Aorta (tissue), 5 donors: ENCODE measurements at places on chromosomes 7 and 10. TPM values are rescaled to one million over a fixed set of nuclear protein-coding genes. Genes with fewer than 3 reads are reported as not detected.

DNA sequence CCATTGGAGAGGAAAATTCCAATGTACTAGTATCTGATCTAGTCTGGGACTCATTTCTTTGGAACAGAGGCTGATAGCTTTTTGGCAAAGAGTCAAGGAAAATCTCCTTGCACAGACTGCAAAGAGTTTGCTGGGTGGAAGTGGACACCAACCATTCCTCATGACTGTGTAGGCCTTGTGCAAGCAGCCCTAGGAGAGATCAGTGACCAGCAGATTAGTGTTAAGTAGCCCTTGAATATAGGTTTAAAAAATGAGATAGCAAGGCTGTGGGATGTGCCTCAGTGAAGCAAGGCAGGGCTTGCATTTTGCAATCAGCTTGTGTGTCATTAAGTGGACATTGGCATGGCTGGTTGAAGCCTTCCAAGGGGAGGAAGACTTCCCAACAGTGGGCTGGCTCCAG lies 341.6 kb downstream of the PLXNA4 start:
- DNase-seq, result no peak

- no peak for DNase-seq
Measured at GRCh38 chr10:35425595-35425994, 89.3 kb downstream of the CCNY start.

DNA sequence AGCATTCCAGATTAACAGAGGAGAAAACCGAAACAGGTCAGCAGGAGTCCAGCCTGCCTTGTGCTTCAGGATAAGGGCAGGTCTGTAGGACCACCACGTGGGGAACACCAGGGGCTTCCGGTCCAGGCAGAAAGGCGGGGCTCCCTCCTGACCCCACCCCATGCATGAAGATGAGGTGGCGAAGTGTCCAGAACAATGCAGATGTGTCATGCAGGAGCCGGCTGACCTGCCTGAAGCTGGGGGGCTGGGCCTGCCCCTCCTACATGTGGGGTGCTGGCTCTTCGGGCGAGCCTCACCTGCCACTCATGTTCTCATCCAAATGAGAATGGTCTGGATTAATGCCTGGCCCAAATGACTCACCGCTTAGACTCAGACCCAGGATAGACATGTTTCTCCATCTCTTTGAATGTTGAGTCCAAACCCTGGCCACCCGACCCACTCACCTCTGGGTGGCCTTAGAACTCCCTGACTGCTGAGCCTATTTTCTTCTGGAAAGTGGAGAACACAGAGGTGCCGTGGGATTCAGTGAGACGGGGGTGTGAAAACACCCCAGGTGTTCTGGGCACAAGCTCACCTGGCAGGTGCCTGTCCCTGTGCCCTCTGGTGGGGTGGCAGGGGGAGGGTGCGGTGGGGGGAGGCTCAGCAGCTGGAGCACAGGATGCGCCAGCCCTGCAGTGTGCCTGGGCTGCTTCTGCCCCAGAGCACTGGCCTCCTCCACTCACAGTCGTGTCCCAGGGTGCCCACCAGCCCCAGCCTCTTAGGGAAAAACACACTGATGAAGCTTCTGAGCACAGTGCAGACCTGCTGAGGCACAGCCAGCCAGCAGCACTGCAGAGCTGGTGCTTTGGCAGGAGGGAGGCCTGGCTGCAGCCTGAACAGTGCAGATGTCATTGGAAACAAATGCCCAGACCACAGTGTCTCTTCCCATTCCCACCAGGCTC lies 55.2 kb upstream of the GDF10 start:
- no peak for DNase-seq

- DNase-seq, result no peak
Measured at GRCh38 chr10:72610466-72610865, 15.4 kb downstream of the MICU1 start.

DNA sequence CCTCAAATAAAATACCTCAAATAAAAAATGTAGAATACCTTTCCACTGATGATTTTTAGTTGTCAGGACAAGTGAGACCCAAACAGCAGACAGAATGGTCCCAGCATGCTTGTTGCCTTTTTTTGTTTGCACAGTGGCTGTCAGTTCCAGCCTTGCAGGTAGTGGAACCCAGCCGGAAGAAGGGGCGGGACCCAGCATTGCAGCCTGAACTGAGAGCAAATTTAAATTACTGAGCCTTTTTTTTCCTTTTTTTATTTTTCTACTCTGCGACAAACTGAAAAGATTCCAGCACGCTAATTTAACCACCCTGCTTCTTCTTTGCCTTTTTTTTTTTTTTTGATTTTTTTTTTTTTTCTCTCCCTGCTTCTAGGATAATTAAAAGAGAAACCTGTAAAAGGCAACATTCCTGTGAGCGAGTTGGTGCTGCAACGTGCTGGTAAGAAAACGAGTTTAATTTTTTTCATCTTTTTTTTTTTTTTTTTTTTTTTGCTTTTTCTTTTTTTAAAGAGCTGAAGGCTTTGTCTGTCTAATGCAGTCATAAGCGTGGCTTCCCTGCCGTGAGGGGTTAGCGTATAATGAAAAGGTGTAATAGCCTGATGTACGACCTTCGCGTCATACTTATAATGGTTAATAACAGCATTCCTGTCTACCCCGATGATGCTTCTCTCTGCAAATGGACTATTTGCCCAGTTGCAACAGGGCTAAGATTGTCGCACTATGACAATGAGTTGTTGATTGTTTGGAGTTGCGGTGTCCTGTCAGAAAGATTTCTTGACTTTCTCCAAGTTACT lies 555.3 kb upstream of the CELF2 start:
- DNase-seq, result no peak

- DNase-seq, result no peak
Measured at GRCh38 chr7:43749383-43749940, 9.0 kb upstream of the BLVRA start.

- DNase-seq, result peak; percentile 86
Measured at GRCh38 chr10:87861566-87861952, 1.8 kb downstream of the KLLN start.

GRCh38 chr10:100186253-100187212 lies 704 bp upstream of the ERLIN1 start:
- DNase-seq, result no peak

- no peak for DNase-seq
Measured at GRCh38 chr7:1059200-1060091, 15.1 kb downstream of the GPR146 start.

DNA sequence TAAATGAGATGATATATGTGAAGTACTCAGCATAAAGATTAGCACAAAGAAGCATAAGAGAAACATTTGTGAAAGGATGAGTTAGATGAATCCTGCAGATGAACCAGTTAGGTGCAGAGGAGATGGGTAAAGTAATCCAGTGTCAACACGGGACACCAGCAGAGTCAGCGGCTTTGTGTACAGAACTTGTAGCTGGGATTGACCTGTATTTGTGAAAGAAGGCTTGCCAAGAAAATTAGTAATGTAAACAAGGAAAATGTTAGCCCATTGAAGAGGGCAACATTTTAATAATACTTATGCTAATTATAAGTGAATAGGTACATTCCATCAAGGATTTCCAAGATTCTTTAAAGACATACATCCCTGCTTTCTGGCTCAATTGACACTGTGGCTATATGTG lies 255.7 kb downstream of the PTEN start:
- no peak for DNase-seq

- DNase-seq, result no peak
Measured at GRCh38 chr10:23367896-23368595, 23.4 kb upstream of the C10orf67 start.

DNA sequence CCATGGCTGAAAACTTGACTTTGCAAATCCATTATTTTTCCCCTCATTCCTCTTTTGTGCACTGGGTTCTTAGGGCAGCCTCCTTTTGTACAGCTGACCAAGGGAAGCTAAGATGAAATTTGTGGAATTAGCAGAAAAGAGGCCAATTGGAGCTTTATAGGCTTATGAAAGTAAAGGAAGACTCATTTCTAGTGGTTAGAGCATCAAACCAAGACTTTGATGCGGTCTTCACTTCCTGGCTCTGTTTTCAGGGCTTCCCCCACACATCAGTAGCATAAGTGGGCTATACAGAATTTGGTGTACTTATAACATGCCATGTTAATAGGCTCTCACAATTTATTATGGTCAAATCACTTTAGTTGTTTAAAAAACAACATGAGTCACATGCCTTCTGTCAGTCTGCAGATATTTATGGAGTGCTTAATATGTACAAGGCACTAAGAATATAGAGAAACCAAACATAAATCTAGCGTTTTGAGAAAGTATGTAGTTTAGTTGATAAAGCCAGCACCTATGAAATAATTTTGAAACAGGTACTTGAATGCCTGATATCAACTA lies 5.7 kb downstream of the AUTS2 start:
- no peak for DNase-seq

DNA sequence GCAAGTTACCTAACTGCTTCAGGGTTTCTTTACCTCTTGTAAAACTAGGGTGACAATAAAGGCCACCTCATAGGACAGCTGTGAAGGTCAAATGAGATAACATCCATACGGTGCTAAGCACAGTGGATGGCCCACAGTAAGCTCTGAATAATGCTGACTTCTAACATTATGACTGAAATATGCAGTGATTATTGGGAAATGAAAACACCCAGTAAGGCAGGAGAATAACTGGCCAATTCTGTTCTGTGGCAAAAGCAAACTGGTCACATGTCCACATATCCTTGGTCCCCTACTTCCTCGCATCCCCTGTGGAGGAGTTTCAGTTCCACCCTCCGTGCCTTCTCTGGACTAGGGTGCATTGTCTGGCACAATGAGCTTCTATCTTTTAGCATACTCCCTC lies 1.4 kb downstream of the CUBN start:
- peak; percentile 44 for DNase-seq

DNA sequence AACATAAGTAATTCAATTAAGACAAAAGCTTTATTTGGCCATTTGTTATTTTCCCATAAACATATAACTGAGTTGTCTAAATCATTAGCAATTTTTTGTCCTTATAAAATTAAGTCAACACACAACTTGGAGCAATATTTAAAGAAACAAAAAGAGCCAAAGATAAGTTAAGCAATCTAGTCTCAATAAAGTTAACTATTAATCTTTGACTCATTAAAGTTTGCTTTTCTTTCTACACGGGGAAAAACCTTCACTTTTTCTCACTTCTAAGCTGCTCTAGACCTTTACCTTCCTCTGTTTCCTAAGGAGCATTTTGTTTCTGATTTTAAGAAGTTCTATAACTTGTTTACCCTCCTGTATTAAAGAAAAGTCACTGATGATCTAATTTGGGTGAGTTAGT lies 867.1 kb upstream of the PHF14 start:
- DNase-seq, result no peak

DNA sequence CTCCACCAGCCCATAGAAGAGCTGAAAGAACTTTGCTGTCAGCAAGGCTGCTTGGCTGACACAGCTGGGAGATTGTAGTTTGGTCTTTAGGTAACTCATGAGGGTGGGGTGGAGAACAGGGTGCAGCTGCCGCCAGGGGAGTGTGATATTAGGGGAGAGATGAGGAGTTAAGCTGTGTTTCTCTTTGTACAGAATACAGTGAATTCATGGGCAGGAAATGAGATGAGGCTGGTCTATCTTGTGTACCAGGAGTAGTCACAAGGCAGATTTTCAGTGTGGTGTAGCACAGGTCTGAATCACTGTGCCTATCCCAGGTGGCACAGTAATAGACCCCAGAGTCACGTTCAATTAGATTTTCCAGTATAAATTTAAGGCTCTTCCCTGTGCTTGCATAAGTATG lies 56.6 kb upstream of the TARP start:
- DNase-seq, result no peak

DNA sequence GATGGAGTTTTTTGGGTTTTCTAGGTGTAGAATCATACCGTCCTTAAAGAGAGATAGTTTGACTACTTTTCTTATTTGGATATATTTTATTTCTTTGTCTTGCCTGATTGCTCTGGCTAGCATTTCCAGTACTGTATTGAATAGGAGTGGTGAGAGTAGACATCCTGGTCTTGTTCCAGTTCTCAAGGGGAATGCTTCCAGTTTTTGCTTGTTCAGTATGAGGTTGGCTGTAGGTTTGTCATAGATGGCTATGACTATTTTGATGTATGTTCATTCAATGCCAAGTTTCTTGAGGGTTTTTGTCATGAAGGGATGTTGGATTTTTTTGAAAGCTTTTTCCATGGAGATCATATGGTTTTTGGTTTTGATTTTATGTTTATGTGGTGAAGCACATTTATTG lies 676.9 kb downstream of the SUGCT start:
- no peak for DNase-seq

- no peak for DNase-seq
Measured at GRCh38 chr10:13792006-13792405, 205.2 kb downstream of the PRPF18 start.

DNA sequence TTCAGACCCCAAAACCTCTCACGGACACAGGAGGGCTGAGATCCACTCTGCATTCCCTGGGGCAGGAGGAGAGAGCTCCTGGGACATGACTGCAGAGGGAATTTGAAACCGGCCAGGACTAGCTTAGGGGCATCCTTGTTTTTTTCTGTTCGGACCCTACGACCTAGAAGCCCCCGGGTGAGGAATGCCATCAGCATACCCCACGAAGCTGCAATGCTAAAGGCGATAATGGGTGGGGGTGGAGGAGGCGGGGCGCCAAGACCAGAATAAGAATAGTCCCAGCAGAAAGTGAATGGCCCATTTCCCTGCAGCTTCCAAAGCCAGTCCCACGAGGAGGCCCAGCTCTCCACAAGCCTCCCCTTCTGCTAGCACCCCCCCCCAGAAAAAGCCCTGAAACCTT lies 4.0 kb downstream of the PDGFA start:
- DNase-seq, result no peak

- peak; percentile 75 for DNase-seq
Measured at GRCh38 chr7:45924283-45924682, 3.2 kb upstream of the IGFBP3 start.

DNA sequence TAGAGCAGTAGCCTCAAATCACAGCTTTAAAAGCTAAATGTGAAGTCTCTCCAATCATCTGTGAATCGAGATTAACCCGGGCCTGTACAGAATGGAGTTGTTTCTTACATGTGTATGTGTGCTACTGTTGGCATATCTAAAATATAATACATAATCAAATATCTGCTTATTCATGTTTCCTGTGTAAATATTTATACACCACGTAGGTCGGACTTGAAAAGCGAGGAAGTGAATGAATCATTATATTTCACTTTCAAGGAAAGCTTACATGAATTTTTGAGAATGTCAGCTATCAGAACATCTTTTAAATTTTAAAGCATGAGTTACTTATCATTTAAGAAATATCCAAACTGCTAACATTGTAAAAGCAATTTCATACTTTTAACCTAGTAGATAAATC lies 233.3 kb downstream of the SLC25A13 start:
- no peak for DNase-seq

GRCh38 chr10:89645742-89646172 lies 715 bp upstream of the PANK1 start:
- no peak for DNase-seq

- DNase-seq, result no peak
Measured at GRCh38 chr10:54650547-54650946, 150.5 kb downstream of the PCDH15 start.

GRCh38 chr7:148722340-148723165 lies 23.9 kb downstream of the CUL1 start:
- no peak for DNase-seq

GRCh38 chr10:128981881-128982615 lies 485.0 kb upstream of the MGMT start:
- peak; percentile 57 for DNase-seq

Gene SFXN3
- 91.5 TPM for total RNA-seq

Gene TLX1
- total RNA-seq, result not detected

Gene ITGB8
- 12.0 TPM for total RNA-seq

Gene GLRX3
- total RNA-seq, result 50.0 TPM

Gene AKR1C4
- total RNA-seq, result not detected

Gene MMP21
- 0.16 TPM for total RNA-seq

Gene HKDC1
- not detected for total RNA-seq

Gene AGR2
- not detected for total RNA-seq

Gene TDRD1
- 0.78 TPM for total RNA-seq

Gene AUTS2
- 89.1 TPM for total RNA-seq

Gene PNLIPRP3
- total RNA-seq, result not detected
